ENCODE measurements at places on chromosomes 4 and X.

GRCh38 chr4:114791976-114792375 lies 193.4 kb downstream of the UGT8 start:
- DNase-seq, result no peak

DNA sequence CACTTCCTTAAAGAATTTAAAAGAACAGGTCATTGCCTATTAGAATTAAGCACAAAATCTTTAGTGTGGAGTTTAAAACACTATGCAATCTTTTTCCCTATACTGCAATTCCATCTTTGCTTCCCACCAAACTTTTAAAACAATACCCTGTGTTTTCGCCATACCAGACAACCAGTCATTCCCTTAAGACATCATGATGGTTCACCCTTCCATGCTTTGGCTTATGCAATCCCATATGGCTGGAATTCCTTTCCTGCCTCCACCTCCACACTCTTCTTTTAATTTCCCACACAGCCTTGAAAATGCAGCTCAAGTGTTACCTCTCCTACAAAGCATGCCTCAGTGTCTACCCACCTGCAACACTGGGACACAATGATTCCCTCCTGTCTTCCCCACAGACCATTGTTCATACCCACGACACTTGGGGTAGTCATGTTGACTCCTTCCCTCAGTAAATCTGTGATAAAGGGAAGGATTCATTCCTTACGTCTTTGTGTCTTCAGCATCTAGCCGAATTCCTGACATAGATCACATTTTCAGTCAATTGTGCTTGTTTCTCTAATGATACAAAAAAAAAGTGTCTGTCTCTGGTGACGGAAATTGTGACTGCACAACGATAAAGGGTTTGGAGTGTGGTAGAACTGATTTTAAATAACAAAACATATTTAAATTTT lies 166.3 kb downstream of the FNIP2 start:
- no peak for DNase-seq

- no peak for DNase-seq
These were observed 116.7 kb downstream of the GPC3 start for GRCh38 chrX:133868682-133869081.

GRCh38 chr4:7721984-7722551 lies 217.6 kb downstream of the AFAP1 start:
- no peak for DNase-seq

GRCh38 chr4:185587030-185587426 lies 51.7 kb upstream of the PDLIM3 start:
- no peak for DNase-seq

DNA sequence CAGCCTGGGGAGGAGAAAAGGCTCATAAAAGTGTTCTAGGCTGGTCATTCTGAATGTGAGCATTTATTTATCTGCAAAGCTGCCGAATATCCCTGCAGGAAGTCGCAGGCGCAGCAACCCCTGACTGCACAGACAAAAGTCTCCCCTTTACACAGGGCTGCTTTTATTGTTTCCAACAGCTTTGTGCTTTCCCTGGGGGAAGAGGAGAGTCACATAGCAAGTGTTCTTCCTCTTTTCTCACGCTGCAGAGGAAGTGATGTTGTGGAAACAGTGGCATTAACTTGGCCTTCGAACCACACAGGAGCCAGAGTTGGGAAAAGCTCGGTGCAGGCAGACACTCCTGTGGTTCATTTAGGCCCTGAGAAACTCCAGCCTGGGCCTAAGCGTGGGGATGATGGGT lies 81.5 kb upstream of the BCOR start:
- DNase-seq, result no peak
